Midbrain (tissue), 1 donor: ENCODE measurements at places on chromosomes 16 and 17.

GRCh38 chr17:10776381-10776780, 27.5 kb downstream of the TMEM238L start:
- DNase-seq: no peak

DNA sequence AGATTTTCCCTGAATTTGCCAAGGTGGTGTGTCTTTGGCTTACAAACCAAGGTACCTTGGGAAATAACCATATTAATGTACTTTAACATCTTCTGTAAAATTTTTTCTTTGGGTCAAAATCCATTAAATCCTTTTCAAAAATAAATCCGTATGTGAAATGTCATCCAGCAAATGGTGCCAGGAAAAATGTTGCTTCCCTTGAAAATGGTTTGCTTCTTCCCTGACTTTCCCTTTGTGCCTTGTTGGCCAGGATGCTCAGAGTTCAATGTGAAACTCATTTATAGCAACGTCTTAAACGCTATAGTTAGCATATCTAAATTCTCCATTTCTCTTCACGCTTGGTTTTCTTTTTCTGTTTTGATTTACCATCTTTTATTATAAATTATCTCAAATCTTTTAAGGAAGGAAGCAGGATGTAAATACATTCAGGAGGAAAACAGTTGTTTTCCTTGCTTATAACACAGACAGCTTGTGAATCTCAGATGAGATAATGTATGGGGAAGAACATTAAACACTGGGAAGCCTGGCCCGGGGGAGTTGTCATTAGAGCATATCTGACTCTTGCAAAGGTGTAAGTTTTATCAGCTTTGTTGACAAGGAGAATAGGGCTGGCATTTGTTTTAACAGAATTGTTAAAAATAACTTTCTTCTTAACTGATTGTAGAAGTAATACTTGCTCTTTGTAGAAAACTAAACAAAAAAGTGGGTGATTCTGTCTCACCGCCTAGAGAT, 42.1 kb downstream of the GPRC5B start:
- no peak for DNase-seq

DNA sequence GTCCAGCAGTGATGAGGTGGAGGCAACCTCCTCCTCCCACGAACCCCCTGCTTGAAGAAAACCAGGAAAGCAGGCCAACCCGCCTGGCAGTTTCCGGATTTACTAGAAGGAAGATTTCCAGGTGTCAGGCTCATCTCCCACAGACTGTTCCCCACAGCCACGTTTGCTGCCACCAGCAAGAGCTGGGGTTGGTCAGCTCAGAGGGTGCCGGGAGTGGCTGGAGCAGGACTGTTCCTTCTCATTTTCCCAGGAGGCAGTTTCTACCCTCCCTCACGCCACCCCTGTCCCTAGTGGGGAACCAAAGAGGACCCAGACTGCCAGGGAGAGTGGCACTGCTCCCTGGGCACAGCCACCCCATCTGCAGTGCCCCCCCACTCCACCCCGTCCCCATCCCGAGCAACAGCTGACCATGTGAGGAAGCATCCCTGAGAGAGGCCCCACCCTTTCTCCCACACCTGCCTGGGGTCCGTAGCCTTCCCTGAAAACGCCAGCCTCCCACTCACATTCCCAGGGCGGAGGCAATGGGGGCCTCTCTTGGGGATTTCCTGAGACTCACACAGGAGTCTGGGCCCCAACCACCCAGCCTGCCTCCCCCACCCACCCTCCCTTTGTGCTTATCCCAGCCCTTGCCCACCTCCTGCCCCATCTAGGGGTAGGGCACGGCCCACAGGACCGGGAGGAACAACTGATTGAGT, 5.9 kb downstream of the KRT17 start:
- DNase-seq: no peak

DNA sequence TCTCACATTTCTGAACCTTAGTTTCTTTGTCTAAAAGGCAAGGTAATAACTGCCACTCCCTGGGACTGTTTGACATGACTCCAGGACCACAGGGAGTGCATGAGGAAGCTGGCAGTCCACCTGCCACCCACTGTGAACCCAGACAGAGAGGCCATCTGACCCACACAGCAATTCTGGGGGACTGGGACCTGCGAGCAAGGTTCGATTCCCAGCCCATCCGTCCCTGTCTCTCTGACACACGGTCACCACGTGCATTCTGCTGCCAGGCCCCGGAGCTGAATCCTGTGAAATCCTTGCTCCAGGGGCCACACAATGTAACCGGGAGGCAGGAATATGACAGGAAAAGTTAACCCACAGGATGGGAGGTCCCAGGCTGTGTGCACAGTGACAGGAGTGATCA, 218.8 kb upstream of the FOXF1 start:
- no peak for DNase-seq

GRCh38 chr17:5921512-5922282, 148.5 kb upstream of the WSCD1 start:
- DNase-seq: no peak

DNA sequence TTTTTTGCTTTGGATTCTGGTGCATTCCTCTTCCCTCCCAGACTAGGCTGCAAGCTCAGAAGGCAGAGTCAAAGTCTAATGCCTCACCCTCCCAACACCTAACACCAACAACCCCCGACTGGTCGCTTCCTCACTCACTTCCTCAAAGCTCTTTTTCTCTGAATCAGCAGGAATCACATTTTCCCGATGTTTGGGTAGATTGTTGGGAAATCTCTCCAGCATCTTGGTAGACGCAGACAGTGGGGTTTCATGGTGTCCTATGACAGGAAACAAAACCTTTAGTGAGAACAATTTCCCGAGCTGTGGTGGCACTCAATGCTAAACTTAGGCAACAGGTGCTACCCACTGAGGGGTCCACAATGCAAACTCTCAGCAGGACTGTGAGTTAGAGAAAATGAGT, 39.9 kb upstream of the ICAM2 start:
- no peak for DNase-seq

DNA sequence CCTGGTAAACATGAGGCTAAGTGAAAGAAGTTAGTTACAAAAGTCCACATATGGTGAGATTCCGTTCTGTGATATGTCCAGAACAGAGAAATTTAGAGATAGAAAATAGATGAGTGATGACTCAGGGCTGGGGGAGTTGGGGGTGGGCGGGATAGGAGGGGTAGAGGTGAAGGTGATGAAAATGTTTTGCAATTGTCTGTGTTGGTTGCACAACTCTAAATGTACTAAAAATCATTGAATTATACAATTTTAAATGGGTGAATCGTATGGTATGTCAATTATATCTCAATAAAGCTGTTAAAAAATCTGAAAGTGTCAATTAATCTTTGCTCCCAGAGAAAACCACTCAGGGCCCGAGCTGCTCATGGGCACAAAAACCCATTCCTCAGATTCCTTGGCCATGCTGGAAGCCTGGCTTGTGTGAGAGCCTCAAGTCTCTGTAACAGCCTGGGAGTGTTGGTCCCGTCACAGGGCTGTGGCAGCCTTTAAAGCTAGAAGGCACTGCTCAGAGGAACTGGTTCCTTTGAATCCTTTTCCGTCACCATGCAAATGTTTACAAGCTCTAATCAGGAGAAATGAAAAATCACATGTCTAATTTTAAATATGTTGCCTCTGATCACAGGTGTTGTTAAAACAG, 225.3 kb downstream of the WWOX start:
- DNase-seq: no peak

GRCh38 chr17:29080323-29080722, 37.4 kb downstream of the PIPOX start:
- no peak for DNase-seq

DNA sequence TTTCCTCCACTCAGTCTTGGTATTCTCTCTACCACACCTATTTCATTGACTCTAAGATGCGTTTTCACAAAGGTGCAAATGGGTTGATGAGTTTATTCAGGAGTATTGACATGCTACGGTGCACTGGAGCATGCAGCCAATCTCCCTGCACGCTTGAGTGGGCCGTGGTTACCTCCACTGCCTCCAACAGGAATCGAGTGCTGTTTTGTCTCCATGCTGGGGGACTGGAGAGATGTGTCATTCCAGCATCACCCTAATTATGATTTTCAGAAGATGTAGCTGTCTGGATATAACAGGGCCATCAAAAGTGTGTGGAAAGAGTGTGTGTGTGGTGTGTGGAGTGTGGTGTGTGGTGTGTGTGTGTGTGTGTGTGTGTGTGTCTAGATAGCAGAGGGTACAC, 351.6 kb upstream of the ZFHX3 start:
- no peak for DNase-seq

GRCh38 chr17:43694081-43694870, 32.6 kb upstream of the MEOX1 start:
- DNase-seq: peak; percentile 84

GRCh38 chr17:41651625-41652460, 27.5 kb upstream of the KRT17 start:
- DNase-seq: no peak

GRCh38 chr16:73086108-73086507, 38.2 kb upstream of the ZFHX3 start:
- DNase-seq: no peak

GRCh38 chr16:84597931-84598351, 19.9 kb downstream of the COTL1 start:
- no peak for DNase-seq

DNA sequence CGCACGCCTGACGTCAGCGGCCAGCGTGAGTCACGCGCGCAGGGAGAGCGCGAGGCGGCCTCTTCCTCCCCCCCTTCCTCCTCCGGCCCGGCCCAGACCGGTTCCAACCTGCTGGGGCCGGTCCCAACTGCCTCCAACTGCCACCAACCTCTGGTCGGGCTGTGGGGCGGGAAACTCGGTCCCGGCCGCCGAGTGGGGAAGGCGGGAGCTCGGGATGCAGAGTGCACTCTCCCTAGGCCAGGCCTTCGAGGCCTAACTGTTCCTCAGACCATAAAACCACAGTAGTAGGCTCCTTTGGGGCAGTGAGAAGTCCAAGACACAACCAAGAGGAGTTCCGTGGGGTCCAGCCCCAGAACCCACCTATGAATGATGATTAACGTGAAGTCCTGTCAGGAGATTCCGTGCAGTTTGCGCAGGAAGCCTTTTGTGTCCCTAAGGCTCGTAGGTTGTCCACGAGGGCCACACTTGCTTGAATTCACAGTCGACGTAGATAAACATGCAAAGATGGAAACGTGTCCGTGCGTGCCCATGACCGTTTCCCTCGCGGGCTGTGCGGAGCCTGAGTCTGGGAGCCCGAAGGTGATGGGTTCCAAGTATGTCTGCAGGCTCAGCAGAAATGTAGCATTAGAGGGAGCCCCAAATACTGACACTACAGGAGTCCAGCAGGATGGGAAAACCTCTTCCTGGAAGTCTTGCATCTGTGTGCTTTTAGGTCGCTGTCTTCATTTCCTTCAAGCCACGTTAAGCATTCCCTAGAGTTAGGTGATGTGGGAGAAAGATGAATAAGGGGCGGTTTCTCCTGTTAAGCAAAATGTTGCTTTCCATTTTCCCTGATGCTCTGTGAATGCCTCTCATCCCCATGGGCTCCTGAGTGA, 647 bp downstream of the UNK start:
- peak; percentile 93 for DNase-seq

DNA sequence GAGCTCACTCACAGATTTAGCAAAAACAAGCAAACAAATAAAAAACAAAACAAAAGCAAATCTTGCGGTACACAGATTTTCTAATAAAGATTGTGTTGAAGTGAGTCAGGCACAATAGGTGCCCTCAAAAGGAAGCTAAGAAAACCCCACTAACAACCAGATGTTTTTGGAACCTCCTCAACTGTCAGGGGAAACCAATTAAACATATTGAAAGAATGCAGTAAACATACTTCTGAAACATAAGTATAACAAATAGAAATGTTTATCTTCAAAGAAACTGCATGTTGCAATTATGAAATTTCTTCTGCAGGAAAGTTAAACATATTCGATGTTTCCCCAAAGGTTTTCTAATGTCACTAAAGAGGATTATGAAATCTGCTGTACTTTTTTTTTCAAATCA, 110.5 kb upstream of the CORO6 start:
- no peak for DNase-seq

GRCh38 chr16:71734511-71734910, 10.0 kb upstream of the PHLPP2 start:
- DNase-seq: peak; percentile 12

DNA sequence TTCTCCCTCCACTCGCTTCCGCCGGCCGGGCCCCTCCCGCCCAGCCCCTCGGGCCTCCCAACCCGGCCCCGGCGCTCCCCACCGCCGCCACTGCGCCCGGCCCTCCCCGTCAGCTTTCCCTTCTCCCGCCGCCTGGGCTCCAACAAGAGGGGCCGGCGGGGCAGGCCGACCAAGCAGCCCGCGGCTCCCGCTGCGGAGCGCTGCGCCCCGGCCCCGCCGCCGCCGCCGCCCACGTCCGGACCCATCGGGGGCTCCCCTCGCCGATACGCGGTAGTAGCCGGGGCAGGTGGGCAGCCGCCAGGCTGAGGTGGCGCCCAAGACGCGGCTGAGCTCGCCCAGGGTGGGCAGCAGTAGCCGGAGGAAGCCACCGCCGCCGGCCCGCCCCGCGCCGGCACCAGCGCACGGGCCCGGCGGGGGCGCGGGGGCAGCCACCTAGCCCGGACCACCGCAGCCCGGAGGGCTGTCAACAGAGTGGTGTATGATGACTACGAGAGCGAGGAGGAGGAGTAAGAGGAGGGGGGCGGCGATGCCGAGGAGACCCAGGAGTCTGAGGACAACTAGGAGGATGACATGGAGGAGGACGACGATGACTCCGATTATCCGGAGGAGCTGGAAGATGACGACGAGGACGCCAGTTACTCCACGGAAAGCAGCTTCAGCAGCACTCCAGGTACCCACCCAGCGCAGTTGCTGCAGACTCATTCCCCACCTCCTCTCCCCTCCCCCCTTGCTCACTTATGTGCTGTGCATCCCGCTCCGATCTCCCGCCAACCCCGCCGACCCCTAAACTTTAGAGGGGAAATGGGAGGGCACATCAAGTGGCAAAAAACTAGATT, 498 bp downstream of the LRRC37B start:
- peak; percentile 44 for DNase-seq

DNA sequence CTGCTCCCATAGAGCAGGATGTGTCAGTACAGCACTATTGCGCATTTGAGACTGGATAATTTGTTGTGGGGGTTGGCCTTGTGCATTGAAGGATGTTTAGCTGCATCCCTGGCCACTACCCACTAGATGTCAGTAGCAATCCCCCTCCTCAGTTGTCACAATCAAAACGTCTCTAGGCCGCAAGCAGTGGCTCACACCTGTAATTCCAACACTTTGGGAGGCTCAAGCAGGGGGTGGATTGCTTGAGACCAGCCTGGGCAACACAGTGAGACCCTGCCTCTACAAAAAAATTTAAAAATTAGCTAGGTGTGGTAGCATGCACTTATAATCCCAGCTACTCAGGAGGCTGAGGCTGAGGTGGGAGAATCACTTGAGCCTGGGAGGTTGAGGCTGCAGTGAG, 48.4 kb downstream of the CENPV start:
- no peak for DNase-seq
